ENCODE measurements at places on chromosomes 11 and 22. TPM values are rescaled to one million over a fixed set of nuclear protein-coding genes. Genes with fewer than 3 reads are reported as not detected.
A peak's percentile ranks its signal among the peaks of the same experiment; 100 is the strongest.

SLC7A4 gene
- total RNA-seq = under 0.01 TPM

E2F8 gene
- total RNA-seq = 0.36 TPM

- DNase-seq = no peak
Measured at GRCh38 chr11:32023370-32024305, 67.2 kb upstream of the RCN1 start.

TMEM135 gene
- 35.8 TPM for total RNA-seq

GRCh38 chr22:38756711-38757463, 1.1 kb upstream of the SUN2 start:
- DNase-seq = no peak

DNA sequence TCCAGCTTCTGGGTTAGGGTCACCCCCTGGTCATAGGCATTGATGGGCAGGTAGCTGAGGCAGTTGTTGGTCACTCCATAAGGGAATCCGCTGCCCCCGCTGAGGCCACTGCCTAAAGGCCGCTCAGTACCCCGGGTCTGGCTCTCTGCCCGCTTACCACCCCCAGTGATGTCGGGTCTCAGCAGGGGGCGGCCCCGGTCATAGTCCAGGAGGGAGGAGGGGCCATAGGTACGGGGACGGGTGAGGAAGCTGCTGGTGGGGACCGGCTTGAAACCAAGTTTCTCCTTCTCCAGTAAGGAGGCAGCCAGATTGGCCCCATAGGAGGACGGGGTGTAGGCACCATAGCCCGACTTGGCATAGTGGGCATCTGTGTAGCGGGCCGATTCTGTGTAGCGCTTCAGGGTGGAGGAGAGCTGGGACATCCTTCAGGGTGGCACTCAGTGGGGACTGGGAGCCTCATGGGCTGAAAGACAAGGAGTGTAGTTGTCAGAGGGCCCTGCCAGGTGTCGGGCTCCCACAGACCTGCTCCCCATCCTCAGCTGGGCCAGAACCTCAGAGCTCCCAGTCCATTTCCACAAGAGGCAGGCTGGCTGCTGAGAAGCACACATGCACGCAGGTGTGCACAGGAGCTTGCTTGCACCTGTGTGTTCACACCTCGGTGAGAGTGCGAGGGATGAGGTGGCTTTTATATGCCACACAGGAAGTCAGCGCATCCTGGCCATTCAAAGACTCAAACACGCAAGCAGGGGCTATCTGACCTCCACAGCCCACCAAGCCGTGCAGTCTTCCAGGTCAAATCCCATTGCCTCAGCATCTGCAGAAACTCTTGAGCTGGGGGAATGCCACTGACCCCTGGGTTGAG, 8.2 kb downstream of the USP2 start:
- no peak for DNase-seq

- DNase-seq = no peak
Measured at GRCh38 chr11:24747275-24748251, 250.7 kb downstream of the LUZP2 start.

TSSK2 gene
- not detected for total RNA-seq

MUC5AC gene
- total RNA-seq = not detected

- DNase-seq = peak; percentile 89
Measured at GRCh38 chr22:50183141-50183971, 2.4 kb upstream of the TRABD start.

DNA sequence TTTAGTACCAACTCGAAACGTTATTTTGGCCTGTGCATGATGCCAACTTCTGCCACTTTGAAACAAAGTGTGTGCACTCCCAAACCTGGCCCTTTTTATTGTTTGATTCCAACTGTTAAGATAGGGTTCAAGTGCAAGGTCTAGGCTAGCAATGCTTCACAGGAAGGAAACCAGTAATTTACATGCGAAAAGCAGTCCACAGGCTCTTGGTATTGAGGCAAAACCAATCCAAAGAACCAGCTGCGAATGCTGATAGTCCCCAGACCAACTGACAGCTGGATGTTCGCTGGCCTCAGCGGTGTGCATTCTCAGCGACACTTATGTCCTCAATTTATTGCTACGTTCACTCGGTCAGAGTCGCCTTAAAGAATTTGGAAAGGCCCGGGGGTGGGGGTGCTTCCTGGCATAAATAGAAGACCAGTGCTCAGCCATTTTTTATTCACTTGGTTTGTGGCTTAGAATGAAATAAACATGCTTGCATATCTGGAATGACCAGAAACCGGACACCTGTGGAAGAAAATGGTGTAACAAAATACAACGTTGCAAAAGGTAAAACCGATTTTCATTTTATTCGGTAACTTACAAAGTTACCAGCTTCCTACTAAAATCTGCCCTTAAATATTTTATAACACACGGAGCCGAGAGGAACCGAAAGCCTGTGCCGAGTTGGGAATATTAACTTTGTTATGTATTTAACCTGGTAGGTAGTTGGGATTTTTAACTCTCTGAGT, 1.6 kb downstream of the CPT1A start:
- no peak for DNase-seq

DAGLA gene
- total RNA-seq = 2.9 TPM

KRTAP5-10 gene
- 0.36 TPM for total RNA-seq

- no peak for DNase-seq
Measured at GRCh38 chr22:50105208-50106100, 15.6 kb downstream of the MOV10L1 start.

DNA sequence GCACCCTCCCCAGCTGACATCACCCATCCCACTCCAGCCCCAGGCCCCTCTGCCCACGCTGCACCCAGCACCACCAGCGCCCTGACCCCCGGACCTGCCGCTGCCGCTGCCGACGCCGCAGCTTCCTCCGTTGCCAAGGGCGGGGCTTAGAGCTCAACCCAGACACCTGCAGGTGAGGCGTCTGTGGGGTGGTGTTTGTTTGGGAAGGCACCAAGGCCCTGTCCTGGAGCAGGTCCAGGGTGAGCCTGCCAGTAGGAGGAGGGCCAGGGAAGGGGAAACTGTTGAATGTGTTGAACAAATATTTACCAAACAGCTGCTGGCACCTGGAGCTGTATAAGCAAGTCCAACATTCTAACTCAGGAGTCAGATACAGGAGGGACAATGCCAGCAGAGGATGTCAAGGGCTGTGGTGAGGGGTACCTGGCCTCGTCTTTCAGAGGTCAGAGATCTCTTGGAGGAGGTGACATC, 3.1 kb downstream of the VEGFB start:
- DNase-seq = no peak

DNA sequence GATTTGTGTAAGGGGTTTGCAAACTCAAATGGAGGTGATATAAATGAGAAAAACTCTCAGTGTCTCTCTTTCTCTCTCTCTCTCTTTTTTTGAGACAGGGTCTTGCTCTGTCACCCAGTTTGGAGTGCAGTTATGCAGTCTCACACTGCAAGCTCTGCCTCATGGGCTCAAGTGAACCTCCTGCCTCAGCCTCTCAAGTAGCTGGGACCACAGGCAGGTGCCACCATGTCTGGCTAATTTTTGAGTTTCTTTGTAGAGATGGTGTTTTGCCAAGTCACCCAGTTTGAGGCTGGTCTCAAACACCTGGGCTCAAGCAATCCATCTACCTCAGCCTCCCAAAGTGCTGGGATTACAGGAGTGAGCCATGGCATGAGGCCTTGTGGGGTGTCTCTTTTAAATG, 2.9 kb downstream of the BIRC3 start:
- no peak for DNase-seq

- no peak for DNase-seq
Measured at GRCh38 chr11:10050561-10050960, 243.5 kb downstream of the SBF2 start.

GRCh38 chr22:43967069-43967468, 11.8 kb downstream of the SAMM50 start:
- no peak for DNase-seq

RIMBP3B gene
- 0.29 TPM for total RNA-seq

DNA sequence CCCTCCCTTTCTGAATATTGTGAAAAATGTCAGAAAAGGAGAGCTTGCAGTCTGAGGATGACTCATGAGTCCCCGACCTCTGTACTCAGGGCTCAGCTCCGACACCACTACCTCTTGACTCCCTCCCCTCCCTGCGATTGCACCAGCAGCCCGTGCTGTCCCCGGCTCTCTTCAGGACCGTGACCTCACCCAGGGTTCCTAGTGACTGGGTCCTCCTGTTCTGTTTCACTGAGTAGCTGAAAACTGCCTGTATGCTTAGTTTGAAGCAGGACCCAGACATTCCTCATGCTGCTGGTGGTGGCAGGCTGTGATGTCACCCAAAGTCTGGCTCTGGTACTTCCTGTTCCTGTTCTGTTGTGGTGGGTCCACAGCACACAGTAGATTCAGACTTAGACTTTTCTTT, 11.7 kb downstream of the PHRF1 start:
- DNase-seq = peak; percentile 95

DNA sequence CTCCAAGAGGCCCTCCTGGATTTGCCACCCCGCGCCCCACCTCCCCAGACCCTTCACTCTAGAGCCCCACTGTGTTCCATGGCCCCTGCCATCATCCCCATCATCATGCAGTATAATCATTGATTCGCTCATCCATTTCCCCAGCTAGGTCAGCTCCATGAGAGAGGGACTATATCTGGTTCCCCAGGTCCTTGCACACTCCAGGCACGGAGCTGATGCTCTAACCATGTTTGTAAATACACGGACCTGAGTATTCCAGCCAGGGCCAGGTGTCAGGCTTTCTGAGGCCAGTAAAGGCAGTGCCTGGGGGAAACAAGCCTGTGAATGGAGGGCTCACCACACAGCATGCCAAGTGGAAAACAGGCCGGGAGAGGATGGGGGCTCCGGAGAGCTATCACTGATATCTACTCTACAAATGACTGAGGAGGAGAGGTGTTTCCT, 27.1 kb upstream of the OAF start:
- peak; percentile 19 for DNase-seq

GRCh38 chr11:31487848-31488247, 21.6 kb downstream of the IMMP1L start:
- DNase-seq = peak; percentile 10

PATE2 gene
- total RNA-seq = 0.36 TPM

DNA sequence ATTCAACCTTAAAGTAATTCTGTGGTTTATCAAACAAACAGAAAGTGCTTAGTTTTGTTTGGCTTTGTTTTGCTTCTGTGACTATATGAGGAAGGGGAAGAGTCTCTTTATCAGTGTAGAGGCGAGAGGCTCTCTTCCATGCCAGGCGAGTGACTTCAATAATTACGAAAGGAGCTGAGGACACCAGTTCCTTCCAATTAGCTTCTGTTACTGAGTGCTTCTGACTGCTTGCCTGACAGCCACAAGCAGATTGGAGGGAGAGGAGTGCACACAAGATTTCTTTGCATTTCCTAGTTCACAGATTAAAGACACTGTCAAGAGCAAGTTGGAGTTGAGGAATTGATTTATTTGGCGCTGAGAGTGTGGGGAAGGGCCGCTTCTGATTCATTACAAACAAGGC, 1484.5 kb upstream of the TENM4 start:
- DNase-seq = no peak

SLC5A12 gene
- 0.88 TPM for total RNA-seq

DNA sequence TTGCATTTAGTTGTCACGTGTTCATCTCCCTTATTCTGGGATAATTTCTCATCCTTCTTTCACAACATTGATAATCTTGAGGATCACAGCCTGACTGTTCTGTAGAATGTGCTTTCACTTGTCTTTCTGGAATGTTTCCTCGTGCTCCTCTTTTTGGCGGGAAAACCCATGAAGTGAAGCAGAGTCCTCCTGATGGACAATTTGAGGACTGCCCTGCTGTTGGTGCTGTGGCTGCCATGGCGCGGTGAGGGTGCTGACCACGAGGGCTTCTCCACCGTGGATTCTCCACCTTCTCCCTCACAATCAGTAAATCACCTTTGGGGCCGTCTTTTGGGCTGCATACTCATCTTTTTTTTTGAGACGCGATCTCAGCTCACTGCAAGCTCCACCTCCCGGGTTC, 946.9 kb downstream of the BRD1 start:
- no peak for DNase-seq

GRCh38 chr11:113396690-113397089, 9.1 kb downstream of the ANKK1 start:
- DNase-seq = peak; percentile 21

PIH1D2 gene
- 2.9 TPM for total RNA-seq

GRCh38 chr11:57474017-57474802, 13.9 kb downstream of the RTN4RL2 start:
- DNase-seq = peak; percentile 91

OR8I2 gene
- not detected for total RNA-seq

DNA sequence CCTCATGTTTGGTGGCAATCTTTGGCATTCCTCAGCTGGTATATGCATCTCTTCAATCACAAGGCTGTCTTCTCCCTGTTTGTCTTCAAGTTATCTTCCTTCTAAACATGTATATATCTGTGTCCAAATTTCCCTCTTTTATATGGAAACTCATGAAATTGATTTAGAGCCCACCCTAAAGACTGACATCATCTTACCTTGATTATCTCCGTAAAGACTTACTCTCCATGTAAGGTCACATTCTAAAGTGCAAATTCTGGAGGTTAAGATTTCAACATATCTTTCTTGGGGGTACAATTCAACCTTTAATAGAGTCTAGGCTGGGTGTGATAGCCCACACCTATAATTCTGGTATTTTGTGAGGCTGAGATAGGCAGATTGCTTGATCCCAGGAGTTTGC, 215.8 kb upstream of the LRRC4C start:
- DNase-seq = no peak

MRGPRF gene
- total RNA-seq = 41.5 TPM

- no peak for DNase-seq
Measured at GRCh38 chr11:134652586-134653255, 240.7 kb upstream of the B3GAT1 start.

SOX10 gene
- total RNA-seq = not detected

DNA sequence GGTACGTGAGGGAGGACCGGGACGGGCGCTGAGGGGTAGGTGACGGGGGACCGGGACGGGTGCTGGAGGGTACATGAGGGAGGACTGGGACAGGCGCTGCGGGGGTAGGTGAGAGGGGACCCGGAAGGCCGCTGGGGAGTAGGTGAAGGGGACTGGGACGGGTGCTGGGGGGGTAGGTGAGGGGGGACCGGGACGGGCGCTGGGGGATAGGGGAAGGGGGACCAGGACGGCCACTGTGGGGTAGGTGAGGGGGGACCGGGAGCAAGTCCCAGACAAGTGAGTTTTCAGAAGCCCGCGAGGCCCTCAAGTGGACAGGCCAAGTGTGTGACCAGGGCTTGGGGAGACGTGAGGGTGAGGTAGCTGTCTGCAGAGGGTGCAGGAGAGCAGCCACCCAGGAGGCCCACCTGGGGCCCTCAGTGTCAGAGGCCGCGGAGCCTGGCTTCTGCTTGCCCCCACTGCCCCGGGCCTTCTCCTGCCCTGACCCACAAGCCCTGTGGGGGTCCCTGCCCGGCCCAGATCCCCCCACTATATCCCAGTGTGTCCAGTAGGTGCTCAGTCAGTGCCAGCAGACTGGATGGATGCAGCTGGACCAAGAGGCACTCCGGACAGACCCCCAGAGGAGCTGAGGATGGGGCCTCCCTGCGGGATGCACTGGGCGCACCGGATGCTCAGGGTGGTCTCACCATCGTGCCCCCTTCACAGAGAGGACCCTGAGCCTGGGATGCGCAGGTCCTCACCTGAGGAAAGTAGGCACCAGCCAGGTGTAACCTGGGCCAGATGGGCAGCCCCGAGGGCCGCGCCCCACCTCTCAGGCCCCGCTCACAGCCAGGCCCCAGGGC, 44.2 kb upstream of the TH start:
- peak; percentile 45 for DNase-seq

TEX54 gene
- total RNA-seq = not detected

- no peak for DNase-seq
Measured at GRCh38 chr11:74019860-74020259, 11.0 kb upstream of the UCP3 start.
